ENCODE measurements at places on chromosomes 1 and 21.

- DNase-seq: no peak
- H3K36me3 ChIP-seq: no peaks in the 10 kb centered on the region
- no peak overlapping the region for H3K27ac ChIP-seq
- no peaks in the 10 kb centered on the region for H3K4me1 ChIP-seq
- no peak overlapping the region for H3K4me3 ChIP-seq
Observed at GRCh38 chr1:92862605-92863004, 30.8 kb downstream of the RPL5 start.

DNA sequence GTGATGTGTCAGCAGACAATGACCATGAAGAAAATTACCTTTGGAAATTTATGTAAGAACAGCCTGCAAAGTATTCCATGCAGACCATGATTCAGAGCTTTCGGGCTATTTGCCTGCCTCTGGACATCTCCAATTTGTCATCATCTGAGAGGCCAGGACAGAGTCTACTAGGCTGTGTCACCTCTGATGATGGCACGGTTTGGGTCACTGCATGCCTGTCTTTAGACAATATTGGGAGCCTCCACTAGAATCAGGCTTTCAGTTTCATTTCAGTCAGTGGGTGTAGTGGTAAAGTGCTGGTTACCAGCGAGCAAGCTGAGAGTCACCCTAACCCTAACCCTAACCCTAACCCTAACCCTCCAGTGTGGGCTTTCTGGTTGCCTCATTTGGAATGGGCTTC, 80.8 kb downstream of the KCNJ6 start:
- H3K4me1 ChIP-seq: no peaks in the 10 kb centered on the region
- no peak overlapping the region for H3K27ac ChIP-seq
- no peak overlapping the region for H3K4me3 ChIP-seq
- H3K27me3 ChIP-seq: no peaks in the 10 kb centered on the region

DNA sequence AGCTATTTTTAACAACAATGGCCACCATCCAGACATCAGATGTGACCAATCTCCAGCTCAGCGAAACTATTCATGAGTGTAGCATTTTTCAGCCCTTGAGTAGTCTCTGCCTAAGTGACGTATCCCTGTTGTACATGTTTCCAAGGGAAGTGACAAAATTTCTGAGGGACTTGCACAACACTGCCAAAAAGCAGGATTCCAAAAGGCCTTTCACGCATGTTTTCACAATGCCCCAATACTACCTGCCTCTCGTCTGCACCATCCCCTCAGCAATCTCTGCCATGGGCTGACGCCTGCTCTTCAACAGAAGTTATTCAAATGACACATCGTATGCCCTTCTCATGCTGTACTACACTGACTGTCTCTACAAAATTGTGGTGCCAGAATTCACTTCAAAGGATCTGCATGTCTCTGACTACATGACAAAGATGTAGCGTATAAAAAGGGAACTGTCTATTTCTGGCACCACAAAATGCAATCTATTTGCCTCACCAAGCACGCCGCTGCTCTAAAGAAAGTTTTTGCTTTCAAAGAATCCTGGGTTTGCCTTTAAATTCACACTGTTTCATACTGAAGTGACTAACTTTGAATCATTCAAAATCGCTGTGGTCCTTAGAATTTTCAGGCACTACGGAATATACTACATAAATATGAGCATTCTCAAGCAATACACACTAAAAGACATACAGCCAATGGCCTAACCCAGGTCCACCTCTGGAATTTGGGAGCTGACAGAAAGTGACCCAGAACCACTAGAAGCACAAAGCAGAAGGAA, 32.9 kb downstream of the JAK1 start:
- H3K4me3 ChIP-seq: no peak overlapping the region
- DNase-seq: peak; percentile 90
- H3K36me3 ChIP-seq: peaks cover 4% of the 10 kb centered on the region
- H3K4me1 ChIP-seq: peaks cover 52% of the 10 kb centered on the region

GRCh38 chr1:17773591-17774326, 18.6 kb downstream of the ACTL8 start:
- H3K4me1 ChIP-seq: no peaks in the 10 kb centered on the region
- no peak for DNase-seq
- no peak overlapping the region for H3K4me3 ChIP-seq
- H3K27ac ChIP-seq: no peak overlapping the region
- no peaks in the 10 kb centered on the region for H3K27me3 ChIP-seq
- no peaks in the 10 kb centered on the region for H3K36me3 ChIP-seq

- H3K36me3 ChIP-seq: no peaks in the 10 kb centered on the region
- H3K4me3 ChIP-seq: no peak overlapping the region
- DNase-seq: no peak
- H3K27ac ChIP-seq: no peak overlapping the region
- no peaks in the 10 kb centered on the region for H3K27me3 ChIP-seq
Observed at GRCh38 chr1:232339073-232339472, 290.9 kb downstream of the SIPA1L2 start.

- no peak overlapping the region for H3K27ac ChIP-seq
- H3K27me3 ChIP-seq: no peaks in the 10 kb centered on the region
- no peak for DNase-seq
- H3K4me3 ChIP-seq: no peak overlapping the region
- H3K36me3 ChIP-seq: no peaks in the 10 kb centered on the region
- peaks cover 44% of the 10 kb centered on the region for H3K4me1 ChIP-seq
Observed at GRCh38 chr21:45078877-45079281, 4.5 kb downstream of the ADARB1 start.

DNA sequence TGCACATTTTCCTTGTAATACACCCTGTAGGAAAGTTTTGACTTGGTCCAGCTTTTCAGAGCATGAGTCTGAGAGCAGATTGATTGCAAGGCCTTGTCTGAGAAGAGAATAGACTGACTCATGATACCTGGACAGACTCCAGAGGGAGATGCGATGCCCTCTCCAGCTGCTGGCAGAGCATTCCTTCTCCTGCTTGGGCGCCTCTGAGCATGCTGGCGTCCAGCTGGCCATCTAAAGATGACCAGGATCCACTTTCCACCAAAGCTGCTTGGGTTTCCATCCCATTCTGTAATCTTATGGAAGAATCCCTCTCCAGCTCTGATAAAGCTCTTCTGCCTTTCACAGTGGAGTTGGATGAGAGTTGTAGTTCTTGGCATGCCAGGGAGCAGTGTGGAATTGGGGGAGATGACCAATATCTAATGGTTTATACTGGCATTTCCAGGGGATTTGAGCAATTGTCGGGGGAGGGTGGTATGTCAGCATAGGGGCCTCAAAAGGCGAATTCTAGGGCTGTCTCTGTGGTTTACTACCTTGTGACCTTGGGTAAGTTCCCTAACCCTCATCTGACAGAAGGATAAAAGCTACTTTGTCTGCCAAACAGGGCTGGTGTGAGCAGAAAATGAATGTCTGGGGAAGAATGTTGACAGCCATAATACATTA, 19.5 kb downstream of the SZRD1 start:
- DNase-seq: no peak
- peak overlapping the region; percentile 21 for H3K27ac ChIP-seq
- H3K4me1 ChIP-seq: peaks cover 64% of the 10 kb centered on the region

GRCh38 chr1:233033361-233033760, 83.0 kb downstream of the NTPCR start:
- peak overlapping the region; percentile 20 for H3K27ac ChIP-seq
- H3K4me1 ChIP-seq: peaks cover 11% of the 10 kb centered on the region
- H3K36me3 ChIP-seq: no peaks in the 10 kb centered on the region
- H3K4me3 ChIP-seq: no peak overlapping the region
- DNase-seq: no peak

DNA sequence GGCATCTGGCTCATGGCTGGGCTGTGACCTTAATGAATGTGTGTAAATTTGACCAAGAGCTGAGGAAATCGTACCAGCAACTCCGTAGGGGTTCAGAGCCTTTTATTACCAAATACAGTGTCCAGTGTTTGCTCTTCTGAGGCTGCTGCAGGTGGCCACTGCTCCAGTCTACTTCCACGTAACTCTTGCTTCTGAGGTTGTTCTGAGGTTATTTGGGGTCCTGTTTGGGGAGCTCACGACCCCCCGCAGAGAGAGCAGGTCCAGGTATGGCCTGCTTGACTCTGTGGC, 33.6 kb downstream of the MAN1C1 start:
- no peaks in the 10 kb centered on the region for H3K27me3 ChIP-seq
- no peak overlapping the region for H3K27ac ChIP-seq
- H3K36me3 ChIP-seq: no peaks in the 10 kb centered on the region
- H3K4me3 ChIP-seq: no peak overlapping the region
- DNase-seq: no peak
